Pulmonary artery endothelial cell (primary cell): ENCODE measurements at places on chromosomes 11 and 22. TPM values are rescaled to one million over a fixed set of nuclear protein-coding genes. Genes with fewer than 3 reads are reported as not detected.

POTEH gene
- total RNA-seq: not detected in 2 replicates

SDHAF2 gene
- total RNA-seq: 33.7 and 44.0 TPM in 2 replicates

GPHA2 gene
- not detected in 2 replicates for total RNA-seq

- DNase-seq: no peak
Observed at GRCh38 chr11:12243911-12244550, 133.3 kb upstream of the PARVA start.

DNA sequence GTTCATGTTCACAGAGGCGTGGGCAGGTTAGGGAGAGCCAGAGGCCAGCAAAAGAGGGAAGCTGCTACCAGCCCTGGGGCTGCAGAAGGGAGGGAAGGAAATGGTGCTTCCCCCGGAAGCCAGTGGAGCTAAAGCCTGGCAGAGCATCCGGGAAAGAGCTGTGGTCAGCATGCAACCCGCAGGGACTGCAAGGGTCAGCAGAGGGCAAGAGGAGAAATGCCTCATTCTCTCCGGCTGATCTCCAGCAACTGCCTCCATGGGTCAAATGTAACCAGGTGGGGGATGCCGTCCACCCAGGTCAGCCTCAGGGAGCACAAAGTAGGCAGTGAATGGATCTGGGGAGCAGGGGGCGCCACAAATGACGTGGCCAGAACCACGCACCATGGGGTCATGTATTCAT lies 36.9 kb upstream of the PRR5 start:
- no peak for DNase-seq

GRCh38 chr11:4211991-4212390 lies 117.4 kb downstream of the RRM1 start:
- no peak for DNase-seq

- no peak for DNase-seq
Observed at GRCh38 chr11:16981651-16982194, 32.5 kb downstream of the PLEKHA7 start.

DNA sequence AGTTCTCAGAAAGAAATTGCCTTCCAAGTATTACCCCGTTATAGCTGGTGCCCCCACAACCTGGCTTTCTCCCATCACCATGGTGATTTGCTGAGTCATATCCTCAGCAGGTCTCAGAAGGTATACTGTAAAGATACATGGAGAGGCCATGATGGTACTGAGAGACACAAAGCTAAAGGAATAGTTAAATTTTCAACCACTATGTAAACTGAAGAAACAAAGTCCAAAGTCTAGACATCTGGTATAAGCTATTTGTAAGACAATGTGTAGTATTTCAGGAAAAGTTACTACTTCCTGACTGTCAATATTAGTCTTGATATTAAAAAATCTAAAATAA lies 377.1 kb downstream of the DCDC1 start:
- DNase-seq: no peak

DNA sequence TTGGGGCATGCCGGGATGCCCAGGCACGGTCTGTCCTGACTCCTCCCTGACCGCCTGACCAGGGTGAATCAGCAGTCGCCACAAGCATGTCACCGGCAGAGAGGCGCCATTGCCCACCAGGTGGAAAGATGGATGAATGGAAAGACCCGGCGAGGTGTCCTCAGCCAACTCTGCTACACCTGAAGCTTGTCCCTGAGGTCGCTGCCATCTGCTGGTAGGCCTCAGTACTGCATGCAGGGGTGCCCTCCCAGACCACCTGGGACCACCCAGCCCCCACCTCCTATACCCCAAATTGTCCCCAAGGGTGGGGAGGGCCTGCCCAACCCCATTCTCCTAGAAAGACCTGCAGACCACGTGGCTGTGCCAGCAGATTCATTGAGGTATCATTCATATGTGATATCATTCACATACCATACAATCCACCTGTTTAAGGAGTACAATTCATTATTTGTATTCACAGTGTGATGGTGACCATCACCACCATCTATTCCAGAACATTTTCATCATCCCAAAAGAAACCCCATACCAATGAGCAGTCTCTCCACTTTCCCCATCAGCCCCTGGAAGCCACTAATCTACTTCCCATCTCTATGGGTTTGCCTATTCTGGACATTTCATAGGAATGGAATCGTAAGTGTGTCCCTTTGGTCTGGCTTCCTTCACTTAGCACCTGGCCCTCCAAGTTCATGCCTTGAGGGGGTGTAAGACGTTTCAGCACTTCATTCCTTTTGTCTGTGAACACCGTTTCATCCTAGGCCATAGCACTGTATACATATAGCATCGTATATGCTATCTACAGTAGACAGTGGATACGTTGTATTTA lies 17.5 kb downstream of the FGF3 start:
- DNase-seq: no peak

DNA sequence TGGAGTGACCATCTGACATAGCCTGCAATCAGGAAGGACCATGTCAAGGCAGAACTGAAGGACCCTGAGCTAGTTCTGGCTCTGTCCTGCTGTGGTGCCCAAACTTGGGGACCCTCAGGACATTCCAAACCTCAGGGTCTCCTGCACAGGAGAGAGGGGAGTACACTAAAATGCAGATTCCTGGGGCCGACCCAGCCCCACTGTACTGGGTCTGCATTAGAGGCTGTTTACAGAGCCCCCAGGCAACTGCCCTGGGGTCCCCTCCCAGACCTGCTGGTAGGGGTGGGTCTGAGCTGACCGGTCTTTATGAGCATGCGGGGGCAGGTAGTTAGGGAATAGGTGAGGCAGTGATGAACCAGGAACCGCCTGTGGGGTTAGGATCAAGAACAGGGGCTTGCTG lies 6.8 kb downstream of the TRPM5 start:
- DNase-seq: no peak

DNA sequence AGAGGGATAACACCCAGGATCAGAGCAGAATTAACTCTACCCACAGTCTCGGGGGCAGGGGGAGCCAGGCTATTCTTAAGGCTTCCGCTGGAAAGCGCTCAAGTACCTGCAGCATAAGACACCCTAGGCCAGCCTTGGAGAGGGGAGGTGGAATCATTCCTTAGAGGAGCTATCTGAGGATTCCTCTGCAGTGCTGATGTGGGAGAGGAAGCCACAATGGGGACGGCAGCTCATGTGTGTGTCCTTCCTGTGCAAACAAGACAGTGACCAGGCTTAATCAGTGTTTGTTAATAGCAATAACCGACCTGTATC lies 382.2 kb upstream of the CADM1 start:
- no peak for DNase-seq

DNA sequence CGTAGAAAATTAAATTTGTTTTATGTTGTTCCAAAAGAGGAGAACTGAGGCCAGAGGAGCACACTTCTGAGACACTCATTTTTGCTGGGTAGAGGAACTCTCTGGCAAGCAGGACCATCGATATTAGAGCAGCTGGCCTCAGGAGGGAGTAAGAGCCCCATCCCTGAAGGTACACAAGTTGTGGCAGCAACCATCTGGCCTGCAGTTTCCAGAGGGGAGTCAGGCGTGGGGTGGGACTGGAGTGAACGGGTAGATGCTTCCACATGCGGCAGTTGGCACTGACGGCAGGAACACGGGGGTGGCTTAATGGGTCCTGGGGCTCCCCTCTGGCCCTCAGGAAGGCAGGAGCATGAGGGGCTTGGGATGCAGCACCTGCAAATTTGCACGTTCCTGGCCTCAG lies 13.2 kb upstream of the SSTR3 start:
- no peak for DNase-seq

DNA sequence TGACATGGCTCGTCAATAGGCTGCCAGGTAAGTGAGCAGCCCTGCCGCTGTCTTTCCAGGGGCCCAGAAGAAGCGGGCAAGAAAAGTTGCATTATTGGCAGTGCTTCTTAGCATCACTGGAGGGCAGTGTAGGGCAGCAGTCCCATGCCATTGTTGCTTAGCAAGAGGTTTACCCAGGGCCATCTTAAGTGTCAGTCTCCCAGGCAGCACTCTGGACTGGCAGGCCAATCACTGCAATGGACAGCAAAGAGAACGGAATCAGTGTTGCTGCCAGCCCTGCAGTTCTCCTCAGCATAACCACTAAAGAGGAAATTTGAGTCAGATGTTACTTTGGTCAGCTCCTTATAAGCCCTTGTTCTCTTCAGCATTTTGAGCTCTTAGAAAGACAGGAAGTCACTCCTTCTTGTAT lies 13.4 kb upstream of the GRK2 start:
- DNase-seq: no peak

DNA sequence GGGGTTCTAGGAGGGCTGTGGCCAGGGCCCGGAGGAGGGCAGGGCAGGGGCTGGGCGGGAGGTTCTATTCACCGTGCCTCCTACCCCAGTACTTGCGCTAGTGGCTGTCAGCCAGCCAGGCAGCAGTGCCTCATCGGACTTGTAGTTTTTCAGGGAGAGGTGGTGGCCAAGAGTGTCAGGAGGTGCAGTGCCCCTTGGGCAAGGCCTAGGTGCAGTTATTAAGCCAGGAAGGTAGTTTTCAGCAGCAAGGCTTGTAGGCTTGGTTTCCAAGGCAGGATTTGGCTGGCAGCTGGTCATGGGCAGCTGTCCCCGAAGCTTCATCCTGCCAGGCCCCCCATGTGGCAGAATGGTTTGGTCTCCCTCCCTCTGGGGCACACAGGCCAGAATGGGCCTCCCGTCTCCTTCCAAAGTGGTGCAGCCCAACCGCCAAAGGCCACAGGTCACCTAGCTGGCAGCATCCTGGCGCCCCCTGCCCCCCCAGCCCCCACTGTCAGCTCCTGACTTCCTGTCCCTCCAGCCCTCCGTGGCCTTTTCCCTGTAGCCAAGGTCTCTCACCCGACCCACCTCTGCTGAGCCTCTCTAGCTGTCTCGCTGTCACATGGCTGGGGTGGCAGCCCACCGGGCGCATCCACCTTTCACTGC lies 8.5 kb downstream of the CCDC88B start:
- no peak for DNase-seq
